ENCODE measurements at places on chromosomes 11 and 22. TPM values are rescaled to one million over a fixed set of nuclear protein-coding genes. Genes with fewer than 3 reads are reported as not detected.

The FERMT3 gene
- total RNA-seq, result 0.30 TPM

The MFRP gene
- not detected for total RNA-seq

The GRK2 gene
- 24.6 TPM for total RNA-seq

The MMP8 gene
- total RNA-seq, result 1.5 TPM

The TRIM6 gene
- total RNA-seq, result 8.7 TPM

The ANKK1 gene
- not detected for total RNA-seq

The OR6A2 gene
- total RNA-seq, result 0.30 TPM

The FOSL1 gene
- total RNA-seq, result 6.2 TPM

The IGLL1 gene
- total RNA-seq, result not detected

The SLC43A3 gene
- total RNA-seq, result 49.6 TPM

The PATE2 gene
- total RNA-seq, result not detected

The NECTIN1 gene
- 1.5 TPM for total RNA-seq

The POTEH gene
- total RNA-seq, result not detected

The TMEM151A gene
- total RNA-seq, result under 0.01 TPM

The ZNF202 gene
- total RNA-seq, result 6.2 TPM

The BATF2 gene
- total RNA-seq, result under 0.01 TPM

The KRTAP5-7 gene
- not detected for total RNA-seq

The TTLL1 gene
- 13.5 TPM for total RNA-seq

The KIAA1671 gene
- total RNA-seq, result 14.6 TPM

The GLYATL2 gene
- 1.8 TPM for total RNA-seq

The KIRREL3 gene
- total RNA-seq, result 0.59 TPM

The CDCA5 gene
- 6.0 TPM for total RNA-seq
